ENCODE measurements at places on chromosomes 7 and 10.
A peak's percentile ranks its signal among the peaks of the same experiment; 100 is the strongest.

GRCh38 chr10:124416733-124417132 is 2.0 kb downstream of the OAT start:
- no peak for DNase-seq

DNA sequence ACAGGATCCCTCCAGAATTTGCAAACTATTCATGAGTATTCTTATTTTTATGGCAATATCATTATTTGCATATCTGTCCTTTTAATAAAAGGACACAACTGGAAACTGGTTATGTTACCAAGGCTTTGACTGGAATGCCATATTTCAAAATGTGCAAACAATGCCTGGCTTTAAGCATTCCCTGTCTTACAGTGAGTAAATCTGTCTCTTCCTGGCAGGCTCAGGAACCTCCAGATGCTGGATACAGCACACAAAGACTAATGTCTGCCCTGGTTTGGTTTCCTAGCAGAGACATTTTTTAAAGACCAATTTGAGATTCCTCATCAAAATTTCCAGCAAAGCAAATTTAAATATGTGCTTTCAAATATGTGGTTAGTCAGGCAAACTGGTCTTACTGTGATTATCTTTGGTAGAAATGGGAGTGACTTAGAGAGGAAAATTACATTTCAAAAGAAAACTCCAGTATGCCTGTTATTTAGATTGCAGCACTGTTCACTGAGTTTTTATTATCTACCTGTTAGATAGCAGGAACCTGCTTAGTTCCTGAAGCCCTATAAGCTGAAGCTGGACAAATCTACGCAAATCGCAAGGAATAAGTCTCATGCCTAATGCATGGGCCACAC is 31.3 kb downstream of the RNF216 start:
- peak; percentile 25 for DNase-seq

DNA sequence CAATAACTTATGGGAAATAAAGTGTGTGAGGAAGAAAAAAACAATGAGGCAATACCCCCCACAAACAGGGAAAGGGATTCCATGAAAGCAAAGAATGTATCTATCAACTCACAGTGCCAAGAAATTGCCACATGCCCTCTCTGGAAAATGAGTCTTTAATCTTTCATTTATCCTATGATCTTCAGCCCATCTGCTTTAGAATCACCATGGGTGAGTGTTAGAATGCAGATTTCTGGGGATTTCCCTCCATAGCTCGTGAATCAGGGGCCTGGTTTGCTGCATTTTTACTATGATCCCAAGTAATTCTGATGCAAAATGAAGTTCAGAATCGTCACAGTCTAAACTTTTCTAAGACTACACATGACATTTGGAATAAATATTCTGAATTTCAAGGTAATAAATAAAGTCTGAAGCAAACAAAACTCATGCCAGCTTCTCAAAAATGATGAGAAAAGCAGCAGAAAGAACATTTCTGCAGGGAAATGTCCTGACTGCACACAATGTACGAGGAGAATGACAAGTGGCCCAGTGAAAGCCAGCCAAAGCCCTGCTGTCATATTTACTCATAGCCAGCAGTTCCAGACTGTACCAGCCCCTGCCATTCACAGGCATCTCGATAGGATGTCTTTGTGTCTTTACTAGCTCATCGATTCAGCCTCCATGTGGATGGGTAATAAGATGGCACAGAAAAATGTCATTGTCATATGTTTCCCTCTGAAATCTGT is 167.1 kb downstream of the ELMO1 start:
- DNase-seq: no peak

- peak; percentile 53 for DNase-seq
Measured at GRCh38 chr10:34341473-34341872, 473.6 kb downstream of the PARD3 start.

- DNase-seq: no peak
Measured at GRCh38 chr7:47551668-47552440, 30.1 kb downstream of the TNS3 start.

DNA sequence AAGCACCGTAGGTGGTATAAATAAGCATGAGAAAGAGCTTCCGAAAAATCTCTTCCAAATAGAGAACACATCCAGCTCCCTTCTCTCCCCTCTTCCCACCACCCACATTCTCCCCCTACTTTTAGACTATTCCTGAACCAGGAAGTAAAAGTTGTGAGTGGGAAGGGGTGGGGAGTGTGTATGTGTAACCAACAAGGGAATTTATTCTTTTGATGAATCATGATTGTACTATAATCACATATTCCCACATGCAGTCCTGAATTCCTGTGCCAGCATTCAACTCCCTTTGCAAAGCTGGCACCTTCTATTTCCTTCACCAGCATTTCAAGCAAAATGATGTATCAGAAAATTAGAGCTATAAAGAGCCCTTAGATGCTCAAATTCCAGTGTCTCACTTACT is 230.6 kb upstream of the CHRM2 start:
- DNase-seq: no peak

DNA sequence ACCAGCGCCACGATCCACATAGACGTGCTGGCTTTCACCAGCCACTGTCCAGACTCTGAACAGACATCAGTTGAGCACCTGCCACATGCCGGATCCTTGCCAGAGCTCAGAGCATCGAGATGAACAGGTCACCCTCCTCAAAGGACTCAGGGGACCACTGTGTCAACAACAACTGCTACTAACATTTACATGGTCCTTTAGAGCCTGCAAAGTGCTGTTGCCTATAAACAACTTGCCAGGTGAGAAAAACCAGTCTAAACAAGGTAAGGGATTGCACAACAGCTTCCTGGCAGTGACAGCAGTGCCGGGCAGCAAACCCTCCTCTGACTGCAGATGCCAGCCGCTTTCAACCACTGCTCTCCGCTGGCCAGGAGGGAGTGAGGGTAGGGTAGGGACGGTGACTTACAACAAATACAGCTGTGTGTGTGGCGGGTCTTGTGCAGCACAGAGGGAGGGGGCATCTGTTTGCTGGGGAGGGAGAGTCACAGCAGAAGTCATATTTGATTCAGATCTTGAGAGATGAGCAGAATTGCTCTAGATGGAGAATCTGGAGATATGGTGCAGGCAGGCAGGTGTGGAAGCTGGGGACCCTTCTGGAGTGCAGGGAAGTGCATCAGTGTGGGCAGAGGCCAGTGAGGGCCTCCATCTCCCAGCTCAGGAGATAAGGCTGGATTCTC is 32.8 kb upstream of the RHEB start:
- peak; percentile 54 for DNase-seq

GRCh38 chr10:16297642-16298041 is 139.2 kb upstream of the PTER start:
- DNase-seq: no peak

- no peak for DNase-seq
Measured at GRCh38 chr7:134643131-134643530, 3.5 kb upstream of the BPGM start.

- DNase-seq: peak; percentile 86
Measured at GRCh38 chr7:150778738-150779301, 21.3 kb downstream of the TMEM176B start.

DNA sequence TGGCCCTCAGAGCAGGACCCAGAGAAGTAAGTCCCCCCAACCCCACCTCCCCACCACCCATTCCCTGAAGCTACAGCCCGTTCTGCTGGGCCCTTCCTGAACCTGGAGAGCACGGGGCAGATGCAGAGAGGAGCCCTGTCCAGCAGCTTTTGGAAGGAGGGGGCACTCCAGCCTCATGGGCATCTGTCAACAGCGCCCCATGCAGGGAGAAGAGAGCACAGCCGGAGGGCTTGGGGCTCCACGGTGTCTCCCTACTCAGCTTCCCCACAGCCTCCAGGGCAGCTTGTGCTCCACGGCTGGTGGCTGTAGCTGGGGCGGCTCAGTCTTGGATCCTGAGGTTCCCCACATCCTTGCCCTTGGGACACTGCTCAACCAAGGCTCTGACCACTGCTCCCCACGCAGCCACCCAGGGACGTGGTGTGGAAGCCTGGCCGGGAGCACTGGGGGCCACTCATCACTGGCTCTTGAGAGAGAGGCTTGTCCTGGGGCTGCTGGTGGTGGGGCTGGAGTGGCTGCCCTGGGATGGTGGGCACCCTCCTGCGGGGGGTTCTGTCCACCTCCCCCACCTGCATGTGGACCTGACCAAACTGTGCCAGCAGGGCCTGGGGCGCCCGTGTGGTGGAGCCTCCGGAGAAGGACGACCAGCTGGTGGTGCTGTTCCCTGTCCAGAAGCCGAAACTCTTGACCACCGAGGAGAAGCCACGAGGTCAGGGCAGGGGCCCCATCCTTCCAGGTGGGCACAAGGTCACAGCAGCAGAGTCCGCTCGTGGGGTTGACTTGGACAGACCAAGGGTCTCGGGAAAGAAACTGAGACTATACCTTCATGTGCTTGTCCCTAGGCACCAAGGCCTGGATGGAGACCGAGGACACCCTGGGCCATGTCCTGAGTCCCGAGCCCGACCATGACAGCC is 4.5 kb downstream of the PRAP1 start:
- DNase-seq: no peak

- no peak for DNase-seq
Measured at GRCh38 chr7:30898411-30898810, 13.2 kb upstream of the AQP1 start.

- peak; percentile 56 for DNase-seq
Measured at GRCh38 chr10:93333278-93333978, 148.7 kb downstream of the MYOF start.

DNA sequence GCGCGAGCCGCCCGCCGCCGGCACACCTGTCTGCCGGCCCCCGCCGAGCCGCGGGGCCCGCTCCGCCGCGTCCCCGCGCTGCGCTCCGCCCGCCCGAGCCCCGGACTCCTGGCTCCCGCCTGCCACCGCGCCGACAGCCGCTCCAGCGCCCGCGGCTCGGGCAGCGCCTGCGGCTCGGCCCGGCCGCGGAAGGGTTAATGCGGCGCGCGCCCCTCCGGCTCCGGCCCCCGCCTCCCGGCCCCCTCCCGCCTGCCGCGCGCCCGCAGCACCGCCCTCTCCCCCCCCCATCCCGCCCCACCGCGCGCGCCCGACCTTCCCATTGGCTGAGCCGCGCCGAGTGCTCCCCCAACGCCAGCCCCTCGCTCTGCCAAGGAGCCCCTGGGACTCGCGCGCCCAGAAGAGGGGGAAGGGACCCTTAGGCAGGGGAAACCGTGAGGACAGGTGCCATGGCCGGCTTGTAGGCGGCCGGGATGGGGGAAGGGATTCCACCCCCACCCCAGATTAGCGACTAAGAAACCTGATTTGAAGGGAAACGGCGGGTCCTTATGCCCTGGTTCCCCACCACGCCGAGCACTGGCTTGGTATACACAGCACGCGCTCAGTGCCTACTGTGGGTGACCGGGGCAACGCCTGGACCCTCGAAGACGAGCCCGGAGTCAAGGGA is at the start of gene KCNH2:
Gene KCNH2 (minus strand): TSS at position 196 of the 664 bp plus-strand sequence. CDS start 408 bp downstream, outside the sequence.
- peak; percentile 91 for DNase-seq

DNA sequence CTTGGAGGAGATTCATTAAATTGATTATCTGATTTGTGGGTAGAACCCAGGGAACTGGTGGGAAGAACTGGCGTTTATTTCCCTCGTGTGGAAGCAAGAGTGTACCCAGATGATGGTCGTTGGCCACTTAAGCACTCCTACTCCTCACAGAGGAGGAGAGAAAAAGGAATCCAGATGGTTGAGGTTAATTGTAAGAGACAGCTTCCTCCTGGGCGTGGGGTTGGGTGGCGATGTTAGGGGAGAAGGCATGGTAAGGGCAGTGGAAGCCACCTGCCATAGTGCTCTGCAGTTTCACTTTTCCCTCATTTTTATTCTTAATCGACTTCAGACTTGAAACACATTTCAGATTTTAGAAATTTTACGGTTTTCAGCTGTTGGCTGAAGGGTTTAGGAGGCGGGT is 104.1 kb downstream of the DOCK1 start:
- DNase-seq: no peak

DNA sequence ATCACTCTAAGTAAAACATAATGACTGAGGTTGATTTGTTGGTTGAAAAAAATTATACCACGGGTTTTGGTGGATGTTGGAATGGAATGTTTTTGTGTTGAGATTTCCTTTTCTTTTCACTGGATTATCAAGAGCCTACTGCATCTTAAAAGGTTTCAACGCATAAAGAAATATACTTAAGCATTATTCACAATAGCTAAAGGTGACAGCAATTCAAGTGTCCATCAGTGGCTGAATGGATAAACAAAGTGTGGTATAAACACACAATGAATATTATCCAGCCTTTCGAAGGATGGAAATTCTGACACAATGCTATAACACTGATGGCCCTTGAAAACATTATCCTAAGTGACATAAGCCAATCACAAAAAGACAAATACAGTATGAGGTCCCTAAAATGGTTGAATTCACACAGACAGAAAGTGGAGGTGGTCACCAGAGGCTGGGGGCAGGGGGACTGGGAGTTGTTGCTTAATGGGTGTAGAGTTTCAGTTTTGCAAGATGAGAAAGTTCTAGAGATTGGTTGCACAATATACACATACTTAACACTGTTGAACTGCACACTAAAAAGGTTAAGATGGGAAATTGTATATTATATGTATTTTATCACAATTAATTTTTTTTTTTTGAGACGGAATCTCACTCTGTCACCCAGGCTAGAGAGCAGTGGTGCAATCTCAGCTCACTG is 122.3 kb downstream of the NRP1 start:
- DNase-seq: no peak

GRCh38 chr10:116769791-116770190 is 27.4 kb upstream of the HSPA12A start:
- no peak for DNase-seq

DNA sequence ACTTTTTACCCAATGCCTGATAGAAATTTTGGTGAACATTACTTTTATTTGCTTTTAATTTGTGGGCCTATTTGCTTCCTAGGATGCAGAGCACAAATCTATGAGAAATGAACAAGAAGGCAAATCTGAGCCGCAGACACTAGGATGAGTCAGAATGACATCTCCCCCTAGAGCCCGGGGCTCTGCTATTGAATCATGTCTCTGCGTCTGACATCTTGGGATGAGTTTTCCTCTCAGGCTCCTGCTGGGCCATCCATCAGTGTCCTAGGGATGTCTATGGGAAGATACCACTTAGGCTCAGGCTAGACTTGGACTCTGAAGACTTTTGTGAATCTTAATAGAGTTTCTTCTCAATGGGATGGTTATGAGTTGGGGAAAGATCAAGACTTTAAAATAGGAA is 157.3 kb upstream of the MTPN start:
- no peak for DNase-seq

- DNase-seq: no peak
Measured at GRCh38 chr10:77629775-77630506, 7.7 kb downstream of the KCNMA1 start.

DNA sequence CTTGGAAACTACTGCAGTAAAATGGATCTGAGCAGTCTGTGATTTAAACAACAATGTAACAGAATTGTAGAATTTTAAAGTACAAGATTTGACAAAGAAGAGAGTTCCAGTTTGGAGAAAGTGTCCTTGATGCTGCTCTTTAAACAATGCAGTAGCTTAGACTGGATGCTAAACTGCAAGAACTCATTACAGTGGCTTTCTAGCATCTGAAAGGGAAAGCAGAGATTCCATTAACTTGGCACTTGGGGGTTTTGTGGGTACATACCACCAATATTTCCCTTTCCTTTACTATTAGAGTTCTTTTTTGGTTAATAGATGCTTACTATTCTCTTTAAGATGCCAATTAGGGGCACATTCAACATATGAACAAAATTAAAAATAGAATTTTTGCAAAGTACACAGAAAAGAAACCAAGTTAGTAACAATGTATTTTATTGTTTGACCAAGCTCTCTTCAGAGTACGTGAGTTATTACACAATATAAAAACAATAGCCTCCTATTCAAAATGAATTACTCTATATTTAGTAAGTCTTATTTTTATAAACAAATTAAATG is 11.9 kb downstream of the PSTK start:
- DNase-seq: no peak
